ENCODE measurements at places on chromosomes 7 and 10. TPM values are rescaled to one million over a fixed set of nuclear protein-coding genes. Genes with fewer than 3 reads are reported as not detected.

GRCh38 chr10:3832022-3832786 is 47.2 kb upstream of the KLF6 start:
- no peak for DNase-seq

DNA sequence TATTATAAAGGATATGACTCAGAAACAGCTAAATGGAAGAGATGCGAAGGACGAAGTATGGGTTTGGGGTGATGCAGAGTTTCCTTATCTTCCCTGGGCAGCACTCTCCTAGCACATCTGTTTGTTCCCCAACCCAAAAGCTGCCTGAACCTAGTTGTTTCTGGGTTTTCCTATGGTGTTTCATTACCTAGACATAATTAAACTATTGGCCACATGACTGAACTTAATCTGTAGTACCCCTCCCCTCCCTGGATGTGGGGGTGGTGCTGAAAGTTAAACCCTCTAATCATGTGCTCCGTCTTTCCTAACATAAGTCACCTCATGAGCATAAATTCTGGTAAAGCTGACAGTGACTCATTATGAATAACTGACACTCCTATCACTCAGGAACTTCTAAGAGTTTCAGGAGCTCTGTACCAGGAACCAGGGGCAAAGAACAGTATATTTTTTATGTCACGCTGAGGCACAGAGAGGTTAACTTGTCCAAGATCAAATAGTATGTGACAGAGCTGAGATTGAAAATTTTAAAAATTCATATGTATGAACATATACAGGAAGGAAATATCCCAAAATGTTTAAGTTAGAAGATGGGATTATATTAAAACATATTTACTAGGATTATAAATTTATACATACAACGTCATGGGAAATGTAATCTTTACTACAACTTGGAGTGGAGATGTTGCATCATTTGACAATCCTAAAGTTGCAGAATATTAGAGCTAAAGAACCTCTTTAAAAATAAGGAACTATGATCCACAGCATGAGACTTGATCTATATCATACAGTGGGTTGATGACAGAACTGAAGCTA is 4.8 kb downstream of the STRIP2 start:
- DNase-seq, result peak; percentile 95

- DNase-seq, result no peak
Measured at GRCh38 chr7:54888734-54889082, 129.7 kb upstream of the SEC61G start.

- DNase-seq, result no peak
Measured at GRCh38 chr10:29514306-29514705, 120.5 kb downstream of the SVIL start.

- no peak for DNase-seq
Measured at GRCh38 chr7:138873220-138873892, 75.4 kb upstream of the ATP6V0A4 start.

DNA sequence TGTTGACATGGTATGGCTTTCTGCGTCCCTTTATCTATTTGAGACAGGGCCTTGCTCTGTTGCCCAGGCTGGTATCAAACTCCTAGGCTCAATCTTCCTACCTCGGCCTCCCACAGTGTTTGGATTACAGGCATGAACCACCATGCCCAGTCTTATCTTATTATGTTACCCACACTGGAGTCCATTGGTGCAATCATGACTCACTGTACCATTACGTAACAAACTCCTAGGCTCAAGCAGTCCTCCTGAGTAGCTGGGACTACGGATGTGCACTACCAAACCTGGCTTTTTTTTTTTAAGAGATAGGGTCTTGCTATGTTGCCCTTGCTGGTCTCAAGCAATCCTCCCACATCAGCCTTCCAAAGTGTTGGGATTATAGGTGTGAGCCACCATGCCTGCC is 66.7 kb downstream of the CCDC3 start:
- peak; percentile 7 for DNase-seq

DNA sequence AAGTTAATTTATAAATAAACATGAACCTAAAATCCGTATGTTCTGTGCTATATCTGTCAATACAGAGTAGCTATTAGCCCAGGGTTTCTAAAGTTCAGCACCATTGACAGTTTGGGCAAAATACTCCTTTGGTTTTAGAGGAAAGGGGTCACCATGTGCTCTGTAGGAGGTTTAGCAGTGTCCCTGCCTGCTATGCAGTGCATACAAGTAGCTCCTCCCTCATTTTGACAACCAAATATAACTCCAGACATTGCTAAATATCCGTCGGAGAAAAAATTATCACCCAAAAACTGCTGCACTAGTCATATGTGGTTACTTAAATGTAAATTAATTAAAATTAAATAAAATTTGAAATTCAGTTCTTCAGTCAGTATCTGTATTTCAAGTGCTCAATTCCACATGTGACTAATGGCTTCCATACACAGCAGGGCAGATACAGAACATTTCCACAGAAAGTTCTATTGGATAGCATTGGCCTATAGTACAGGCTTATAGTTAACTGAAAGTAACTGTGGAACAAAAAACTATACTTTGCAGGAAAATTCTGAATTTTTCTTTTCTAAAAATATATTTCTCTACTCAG is 6.4 kb downstream of the UPF2 start:
- DNase-seq, result no peak

DNA sequence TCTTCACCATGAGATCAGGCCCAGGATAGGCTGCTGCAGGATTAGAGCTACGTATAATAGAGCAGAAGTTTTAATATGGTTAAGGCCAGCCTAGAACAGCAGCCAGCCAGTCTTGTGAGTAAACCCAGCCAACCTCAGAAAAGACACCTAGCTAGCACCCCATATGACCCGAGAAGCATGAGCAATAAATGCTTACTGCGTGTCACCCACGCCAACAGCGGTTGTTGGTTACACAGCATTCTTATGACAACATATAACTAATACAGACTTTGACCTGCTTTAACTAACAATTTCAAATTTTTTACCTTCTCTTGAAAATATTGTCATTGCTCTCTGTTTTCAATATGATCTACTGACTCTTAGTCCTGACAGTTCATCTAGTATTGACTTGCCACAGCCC is 105.7 kb downstream of the HBP1 start:
- no peak for DNase-seq

GRCh38 chr10:42112331-42113157 is 525.8 kb downstream of the ZNF33B start:
- DNase-seq, result no peak

DNA sequence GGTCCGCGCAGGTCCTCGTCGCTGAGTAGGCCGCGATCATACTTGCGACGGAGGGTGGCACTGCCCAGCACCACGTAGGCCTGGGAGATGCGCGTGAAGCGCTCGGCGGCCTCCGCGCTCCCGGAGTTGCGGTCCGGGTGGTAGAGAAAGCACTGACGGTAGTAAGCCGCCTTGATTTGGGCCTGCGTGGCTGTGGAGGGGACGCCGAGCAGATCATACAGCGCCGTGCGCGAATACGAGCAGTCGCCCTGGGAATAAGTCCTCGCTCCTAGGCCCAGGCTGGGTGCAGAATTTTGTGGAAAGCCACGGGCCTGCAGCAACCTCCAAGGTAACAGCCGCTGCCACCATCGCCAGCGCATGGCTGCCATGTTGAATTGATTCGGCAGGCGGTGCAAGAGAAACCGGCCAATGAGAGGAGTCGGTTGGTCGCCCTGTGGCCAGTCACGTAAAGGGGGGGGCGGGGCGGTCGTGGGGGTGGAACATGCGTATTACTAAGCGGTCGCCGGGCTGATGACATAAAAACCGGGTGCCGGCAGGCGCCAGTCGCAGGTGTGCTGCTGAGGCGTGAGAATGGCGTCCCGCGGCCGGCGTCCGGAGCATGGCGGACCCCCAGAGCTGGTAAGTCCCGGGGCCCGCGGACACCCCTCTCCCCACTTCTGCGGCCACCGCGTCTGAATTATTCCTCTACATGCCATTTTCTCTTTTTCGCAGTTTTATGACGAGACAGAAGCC is at the start of the genes BUD23 and DNAJC30:
BUD23 (plus strand) TSS at position 542 of the 732 bp plus-strand sequence; CDS start at position 571, 29 bp downstream.
DNAJC30 (minus strand) TSS at position 398 of the 732 bp plus-strand sequence; CDS start at position 368, 30 bp downstream.
- peak; percentile 87 for DNase-seq

DNA sequence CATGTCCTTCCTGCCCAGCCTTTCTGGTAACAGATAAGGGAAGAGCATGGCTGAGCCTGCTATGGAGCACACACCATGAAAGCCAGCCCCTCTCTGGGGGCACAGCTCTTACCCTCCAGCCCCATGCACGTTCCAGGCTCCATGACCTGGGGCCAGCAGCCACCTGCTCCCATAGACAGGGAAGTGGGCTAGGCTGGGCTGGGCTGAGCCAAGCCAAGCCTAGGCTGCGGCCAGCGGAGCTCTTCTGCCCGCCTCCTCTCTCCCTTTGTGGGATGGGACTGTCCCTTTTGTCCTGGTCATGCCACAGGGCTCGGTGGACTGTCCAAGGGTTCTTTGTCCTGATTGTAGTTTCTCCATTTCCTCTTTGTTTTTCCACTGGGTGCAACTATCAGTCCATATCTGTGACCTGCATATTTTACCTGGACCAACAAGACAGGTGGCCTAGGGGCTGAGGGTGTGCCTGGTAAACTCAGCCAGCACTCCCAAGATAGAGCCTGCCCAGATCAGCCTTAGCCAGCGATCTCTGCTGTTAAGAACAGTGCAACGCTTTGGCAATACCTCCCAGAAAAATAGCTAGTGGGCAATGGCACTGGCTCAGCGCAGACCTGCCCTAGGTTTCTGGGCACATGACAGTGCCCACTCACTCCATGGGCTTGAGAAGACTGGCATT is 97.2 kb upstream of the BTBD16 start:
- DNase-seq, result no peak

- DNase-seq, result peak; percentile 82
Measured at GRCh38 chr10:88538048-88538447, 45.1 kb downstream of the RNLS start.

- no peak for DNase-seq
Measured at GRCh38 chr7:130095812-130096211, 25.5 kb downstream of the KLHDC10 start.

- DNase-seq, result no peak
Measured at GRCh38 chr10:14681305-14681704, 93.4 kb downstream of the FAM107B start.

GRCh38 chr10:14146501-14146900 is 184.2 kb downstream of the FRMD4A start:
- DNase-seq, result no peak

GRCh38 chr10:21810582-21811244 is 192.8 kb downstream of the DNAJC1 start:
- no peak for DNase-seq

GRCh38 chr10:103592186-103593021 is 98.9 kb downstream of the NEURL1 start:
- peak; percentile 11 for DNase-seq

- DNase-seq, result no peak
Measured at GRCh38 chr7:133649593-133649992, 396.7 kb downstream of the EXOC4 start.

DNA sequence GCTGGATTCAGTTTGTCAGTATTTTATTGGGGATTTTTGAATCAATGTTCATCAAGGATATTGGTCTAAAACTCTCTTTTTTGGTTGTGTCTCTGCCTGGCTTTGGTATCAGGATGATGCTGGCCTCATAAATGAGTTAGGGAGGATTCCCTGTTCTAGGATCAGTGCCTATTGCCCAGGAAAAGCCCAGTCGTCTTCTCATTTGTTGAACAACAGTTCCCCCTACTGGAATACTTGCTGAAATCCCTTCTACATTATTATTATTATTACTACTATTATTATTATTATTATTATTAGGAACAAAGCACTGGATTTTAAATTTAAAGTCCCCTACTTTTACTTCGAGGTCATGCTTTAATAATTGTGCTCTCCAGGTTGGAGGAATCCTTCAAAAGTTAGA is 528.9 kb downstream of the MAGI2 start:
- DNase-seq, result peak; percentile 20

GRCh38 chr10:103576862-103577261 is 83.4 kb downstream of the NEURL1 start:
- DNase-seq, result no peak

DNA sequence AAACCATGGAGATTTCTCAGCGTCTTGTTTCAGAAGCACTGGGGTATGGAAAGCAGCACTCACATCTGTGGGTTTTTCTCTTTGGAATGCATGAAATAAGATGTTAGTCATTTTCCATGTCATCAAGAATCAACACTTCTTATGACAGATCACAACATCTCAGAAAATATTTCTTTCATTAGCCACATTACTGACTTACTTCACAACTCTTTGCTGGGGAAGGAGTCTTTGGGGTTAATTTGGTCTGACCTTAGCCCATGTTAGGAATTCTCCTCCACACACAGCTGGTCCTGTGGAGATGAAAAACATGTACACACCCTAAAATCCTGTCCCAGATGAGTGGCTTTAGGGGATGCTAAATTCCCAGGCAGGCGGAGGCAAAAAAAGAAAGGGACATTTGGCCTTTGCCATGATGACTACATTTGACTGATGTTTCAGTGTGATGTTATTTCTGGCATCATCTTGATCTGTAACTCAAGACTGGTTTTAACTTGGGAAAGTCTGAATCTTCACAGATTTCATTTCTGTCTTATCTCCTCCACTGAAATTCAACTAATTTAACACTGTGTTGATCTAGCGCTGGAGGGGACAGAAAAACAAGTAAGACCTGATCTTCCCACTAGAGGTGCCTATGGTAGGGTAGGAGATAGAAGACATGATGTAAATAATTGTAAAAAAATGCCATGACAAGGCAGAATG is 363.2 kb downstream of the PRPF18 start:
- DNase-seq, result peak; percentile 79

GRCh38 chr7:2205036-2205780 is 27.5 kb downstream of the MAD1L1 start:
- peak; percentile 8 for DNase-seq

DNA sequence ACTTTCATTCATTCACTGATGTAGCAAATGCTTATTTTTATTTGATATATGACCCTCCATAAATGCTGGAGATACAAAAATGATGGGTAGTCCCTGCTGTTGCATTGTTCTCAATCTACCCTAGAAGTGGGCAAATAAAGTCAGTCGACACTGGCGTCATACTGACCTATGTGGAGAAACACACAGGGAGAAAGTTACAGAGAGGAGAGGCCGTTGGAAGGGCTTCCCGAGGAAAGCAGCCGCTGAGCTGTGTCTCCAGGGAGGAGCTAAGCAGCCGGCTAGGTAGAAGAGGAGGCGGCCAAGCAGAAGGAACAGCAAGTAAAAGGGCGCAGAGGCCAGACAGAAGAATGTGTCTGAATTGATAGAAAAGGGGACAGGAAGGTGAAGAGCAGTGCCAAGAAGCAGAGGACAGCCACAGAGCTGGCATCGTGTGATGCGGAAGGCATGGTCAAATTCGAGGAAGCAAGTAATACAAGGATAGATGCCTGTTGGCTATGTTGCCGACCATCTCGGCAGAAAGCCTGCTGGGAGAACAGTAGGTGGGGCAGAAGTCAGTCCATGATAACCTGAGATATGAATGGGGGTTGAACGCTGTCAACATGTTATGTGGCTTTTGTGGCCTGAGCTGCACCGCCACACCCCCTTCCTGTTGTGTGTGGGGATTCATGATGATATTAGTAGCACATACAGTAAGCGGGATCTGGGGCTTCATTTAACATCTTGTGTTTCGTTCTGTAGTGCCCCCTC is 25.9 kb downstream of the ST8SIA6 start:
- no peak for DNase-seq

The CHRM2 gene
- total RNA-seq, result under 0.01 TPM

The SPDYE2B gene
- total RNA-seq, result not detected

The SFTPA1 gene
- not detected for total RNA-seq

The XPNPEP1 gene
- 123 TPM for total RNA-seq

The GRID1 gene
- 0.20 TPM for total RNA-seq

The FASTK gene
- 59.3 TPM for total RNA-seq

The OR2A12 gene
- not detected for total RNA-seq

The C7orf57 gene
- not detected for total RNA-seq

The ARHGEF35 gene
- total RNA-seq, result 22.4 TPM

The ENTPD7 gene
- total RNA-seq, result 106 TPM

The CDH23 gene
- total RNA-seq, result not detected

The PAOX gene
- 7.8 TPM for total RNA-seq

The STK31 gene
- total RNA-seq, result 0.25 TPM
